Forelimb muscle (tissue), 1 donor: ENCODE measurements at places on chromosomes 7 and 10. TPM values are rescaled to one million over a fixed set of nuclear protein-coding genes. Genes with fewer than 3 reads are reported as not detected.

Gene FKBP6
- 0.23 TPM for polyA plus RNA-seq

DNA sequence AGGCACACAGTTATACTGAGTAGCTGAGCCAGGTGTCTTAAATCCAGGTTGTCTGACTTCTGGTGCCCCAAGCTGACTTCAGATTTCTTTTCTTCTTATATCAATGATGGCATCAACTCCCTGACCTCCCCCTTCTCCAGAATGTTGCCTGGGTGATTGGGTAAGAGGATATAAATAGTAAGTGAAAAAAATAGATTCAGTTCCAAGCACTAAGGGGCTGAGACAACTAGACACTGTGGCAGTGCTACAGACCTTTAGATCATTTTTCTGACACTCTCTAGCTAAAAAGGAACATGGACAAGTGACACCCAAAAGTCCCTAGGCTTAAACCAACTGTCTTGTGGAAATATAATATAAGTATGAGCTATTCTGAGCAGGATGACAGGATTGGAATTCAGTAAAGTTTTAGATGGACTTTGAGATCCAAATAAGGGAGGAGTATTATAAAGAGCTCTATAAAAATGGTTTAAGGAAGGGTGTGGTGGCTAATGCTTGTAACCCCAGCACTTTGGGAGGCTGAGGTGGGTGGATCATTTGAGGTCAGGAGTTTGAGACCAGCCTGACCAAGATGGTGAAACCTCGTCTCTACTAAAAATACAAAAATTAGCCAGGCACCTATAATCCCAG, 589.1 kb upstream of the GALNT17 start:
- DNase-seq: no peak

Gene DHX32
- polyA plus RNA-seq: 19.9 TPM

GRCh38 chr10:21230219-21230618, 295.3 kb downstream of the SKIDA1 start:
- no peak for DNase-seq

Gene PRLHR
- polyA plus RNA-seq: not detected

DNA sequence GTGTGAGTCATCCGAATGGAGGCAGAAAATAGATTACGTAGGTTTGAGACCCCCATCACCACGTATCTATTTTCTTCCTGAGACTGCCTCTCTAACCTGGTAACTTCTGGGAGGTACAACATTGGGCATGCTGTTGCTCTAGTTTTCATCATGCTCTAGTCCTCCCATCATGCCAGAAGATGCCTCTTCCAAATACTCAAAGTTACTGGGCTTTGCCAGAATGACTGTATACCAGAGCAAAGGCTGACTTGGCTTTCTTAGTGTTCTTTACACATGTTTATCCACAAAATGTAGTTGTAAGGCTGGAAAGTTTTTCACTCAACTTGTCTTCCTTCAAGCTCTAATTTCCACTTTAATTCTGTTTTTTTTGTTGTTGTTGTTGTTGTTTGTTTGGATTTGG, 370.5 kb downstream of the MDFIC start:
- no peak for DNase-seq

Gene APBB1IP
- 1.6 TPM for polyA plus RNA-seq

DNA sequence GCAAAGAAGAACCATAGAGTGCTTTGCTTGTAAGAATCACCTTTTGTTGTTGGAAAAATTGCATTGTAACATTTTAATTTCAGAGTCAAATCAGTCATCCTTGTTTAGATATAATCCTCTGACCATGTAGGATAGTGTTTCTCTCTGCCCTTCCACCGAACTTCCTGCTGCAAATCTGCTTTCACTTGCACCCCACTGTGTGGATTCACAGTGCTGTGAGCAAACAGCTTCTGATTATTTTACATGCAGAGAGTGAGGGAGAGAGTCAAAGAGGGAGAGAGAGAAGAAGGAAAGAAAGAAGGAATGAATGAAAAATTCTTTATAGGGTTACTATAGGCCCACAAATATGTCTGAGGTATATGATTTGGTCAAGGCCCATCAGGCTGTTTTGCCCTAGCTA, 30.0 kb upstream of the SEM1 start:
- DNase-seq: no peak

Gene NPTX2
- polyA plus RNA-seq: 7.4 TPM
